ENCODE measurements at places on chromosomes 6 and 20.

GRCh38 chr6:41571021-41571780, 25.0 kb downstream of the FOXP4 start:
- no peak for DNase-seq

DNA sequence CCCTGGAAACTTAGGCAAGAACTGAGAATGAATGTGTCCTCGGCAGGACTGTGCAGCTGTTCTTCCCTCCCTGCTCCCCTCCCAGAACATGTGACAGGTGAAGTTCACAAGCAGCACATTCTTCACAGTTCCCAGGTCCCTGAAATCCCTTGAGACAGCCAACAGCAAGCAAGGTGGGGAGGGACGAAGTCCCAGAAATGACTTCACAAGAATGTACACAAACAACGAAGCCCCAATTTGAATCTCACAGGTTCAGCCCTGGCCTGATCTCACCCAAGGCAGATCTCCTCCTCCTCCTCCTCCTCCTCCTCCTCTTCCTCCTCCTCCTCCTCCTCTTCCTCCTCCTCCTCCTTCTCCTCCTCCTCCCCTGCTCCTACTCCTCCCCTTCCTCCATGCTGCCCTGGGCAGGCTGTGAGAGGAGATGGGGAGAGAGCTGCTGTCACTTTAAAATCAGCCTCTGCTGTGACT, 32.4 kb downstream of the WRNIP1 start:
- DNase-seq = no peak

- DNase-seq = no peak
These were observed 35.0 kb downstream of the TSPYL4 start for GRCh38 chr6:116218866-116219265.

GRCh38 chr6:126020305-126021050, 34.1 kb downstream of the TRMT11 start:
- no peak for DNase-seq

- no peak for DNase-seq
These were observed 72.6 kb downstream of the SHPRH start for GRCh38 chr6:145891565-145891964.

DNA sequence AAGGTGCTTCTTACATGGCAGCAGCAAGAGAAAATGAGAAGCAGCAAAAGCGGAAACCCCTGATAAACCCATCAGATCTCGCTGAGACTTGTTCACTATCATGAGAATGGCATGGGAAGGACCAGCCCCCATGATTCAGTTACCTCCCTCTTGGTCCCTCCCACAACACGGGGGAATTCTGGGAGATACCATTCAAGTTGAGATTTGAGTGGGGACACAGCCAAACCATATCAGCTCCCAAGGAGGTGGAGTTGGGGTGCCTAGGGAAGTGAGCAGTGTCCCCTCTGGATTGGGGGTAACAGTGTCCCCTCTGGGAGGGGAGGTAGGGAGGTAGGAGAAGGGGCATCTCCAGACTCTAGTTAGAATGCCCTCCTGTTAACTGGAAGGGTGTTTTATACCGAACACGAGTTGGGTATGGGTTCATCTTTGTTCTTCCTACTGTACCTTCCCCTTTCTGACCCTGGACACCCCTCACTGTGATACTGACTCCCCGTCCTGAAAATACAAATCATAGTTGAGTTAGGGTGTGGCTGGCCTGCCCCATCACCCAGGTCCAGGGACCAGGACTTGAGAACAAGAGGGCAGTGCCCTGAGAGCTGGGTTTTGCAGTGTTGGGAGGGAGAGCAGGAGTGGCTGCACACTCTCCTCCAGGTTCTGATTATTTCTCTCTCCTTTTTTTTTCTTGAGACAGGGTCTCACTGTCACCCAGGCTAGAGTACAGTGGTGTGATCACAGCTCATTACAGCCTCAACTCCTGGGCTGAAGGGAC, 62.0 kb downstream of the EFCAB8 start:
- DNase-seq = no peak

DNA sequence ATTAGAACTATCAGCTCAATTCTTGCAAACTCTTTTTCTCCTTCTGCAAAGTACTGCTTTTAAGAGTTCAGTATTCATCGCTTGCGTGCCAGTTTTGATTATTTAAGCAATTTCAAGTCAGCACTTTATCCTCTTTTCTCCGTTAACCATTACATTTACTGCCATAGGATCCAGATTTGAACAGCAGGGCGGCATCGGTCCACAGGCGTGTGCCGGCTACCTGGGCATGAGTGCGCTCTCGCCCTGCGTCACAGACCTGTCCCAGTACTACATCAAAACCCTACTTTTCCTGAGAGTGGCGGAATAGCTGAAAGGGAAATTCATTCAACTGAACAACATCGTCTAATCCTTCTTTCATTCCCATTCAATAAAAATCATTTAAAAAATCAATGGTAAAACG, 53.4 kb downstream of the MYLK4 start:
- no peak for DNase-seq

GRCh38 chr6:38279963-38280588, 359.7 kb downstream of the BTBD9 start:
- no peak for DNase-seq

GRCh38 chr6:102389994-102390393, 996.5 kb downstream of the GRIK2 start:
- DNase-seq = no peak

DNA sequence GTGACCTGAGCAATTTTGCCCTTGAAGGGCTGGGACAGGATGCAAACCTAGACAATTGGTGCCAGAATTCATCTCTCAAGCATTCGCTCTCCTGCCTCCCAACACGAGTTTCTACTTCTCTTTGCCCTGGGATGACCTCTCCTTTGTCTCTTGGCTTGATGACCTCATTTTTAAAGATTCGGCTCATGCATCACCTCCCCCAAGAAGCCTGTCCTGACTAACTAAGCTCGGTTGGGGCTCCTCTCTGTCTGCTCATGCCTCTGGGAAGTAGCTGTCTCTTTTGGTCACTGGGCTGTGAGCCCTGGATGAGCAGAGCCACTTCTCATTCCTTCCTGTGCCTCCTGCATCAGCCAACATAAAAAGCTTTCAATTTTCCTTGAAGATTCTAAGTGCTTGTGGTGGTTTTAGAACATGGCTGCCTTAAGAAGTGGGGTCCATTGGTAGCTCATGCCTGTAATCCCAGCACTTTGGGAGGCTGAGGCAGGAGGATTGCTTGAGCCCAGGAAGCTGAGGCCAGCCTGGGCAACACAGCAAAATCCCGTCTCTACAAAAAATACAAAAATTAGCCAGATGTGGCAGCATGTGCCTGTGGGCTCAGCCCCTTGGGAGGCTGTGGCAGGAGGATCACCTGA, 11.1 kb upstream of the TCF15 start:
- peak; percentile 10 for DNase-seq

- DNase-seq = peak; percentile 45
These were observed 160.5 kb upstream of the AGPAT4 start for GRCh38 chr6:161434350-161434749.

GRCh38 chr6:166940643-166941068, 15.7 kb downstream of the RNASET2 start:
- DNase-seq = peak; percentile 89

GRCh38 chr20:54305421-54305820, 97.5 kb downstream of the PFDN4 start:
- no peak for DNase-seq

DNA sequence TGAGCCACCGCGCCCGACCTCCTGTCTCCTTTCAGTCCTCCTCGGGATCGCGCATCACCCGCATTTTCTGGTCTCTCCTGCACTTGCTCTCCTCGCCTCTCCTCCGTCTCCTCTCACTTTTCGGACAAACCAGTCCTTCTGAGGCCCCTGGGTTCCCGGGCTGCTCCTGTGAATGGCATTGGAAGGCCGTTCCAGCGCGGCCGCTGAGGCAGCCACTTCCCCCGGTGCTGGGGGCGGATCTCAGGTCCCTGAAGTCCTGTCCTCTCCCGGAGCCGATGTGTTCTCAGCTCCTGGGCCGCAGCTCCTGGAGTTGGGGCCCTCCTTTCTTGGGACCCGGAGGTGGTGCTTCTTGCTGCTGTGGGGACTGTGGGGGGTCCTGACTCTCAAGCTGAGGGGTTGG, 803 bp downstream of the MICB start:
- DNase-seq = no peak

DNA sequence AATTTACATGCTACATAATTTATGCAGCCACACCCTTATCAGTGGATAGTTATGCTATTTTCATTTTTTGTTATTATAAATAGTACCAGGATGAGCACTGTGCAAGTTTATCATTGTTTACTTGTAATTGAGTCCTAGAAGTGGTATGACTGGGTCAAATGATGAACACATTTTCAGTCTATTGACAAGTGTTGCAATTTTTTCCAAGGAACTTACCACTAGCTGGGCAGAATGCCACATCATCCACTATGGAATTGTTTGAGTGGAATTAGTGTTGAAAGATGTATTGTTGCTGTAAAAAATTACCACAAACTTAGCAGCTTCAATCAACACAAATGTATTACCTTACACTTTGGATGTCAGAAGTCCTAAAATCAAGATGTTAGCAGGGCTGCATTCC, 38.1 kb upstream of the OPN5 start:
- DNase-seq = no peak

DNA sequence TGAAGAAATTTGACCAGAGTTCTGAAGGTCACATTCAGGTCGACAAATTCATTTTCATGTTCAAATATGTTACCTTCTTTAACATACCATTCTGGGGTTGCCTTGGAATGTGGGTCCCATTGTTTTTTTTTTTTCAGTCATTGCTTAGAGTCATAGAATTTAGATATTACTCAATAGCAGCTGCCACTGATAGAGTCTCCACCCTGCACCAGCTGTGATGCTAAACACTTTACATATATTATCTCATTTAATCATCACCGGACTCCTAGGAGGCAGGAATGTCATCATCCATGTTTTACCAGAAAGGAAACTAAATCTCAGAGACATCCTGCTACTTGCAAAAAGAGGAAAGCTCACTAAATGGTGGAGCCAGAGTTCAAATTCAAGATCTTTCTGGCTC, 204.7 kb downstream of the ESR1 start:
- DNase-seq = no peak

DNA sequence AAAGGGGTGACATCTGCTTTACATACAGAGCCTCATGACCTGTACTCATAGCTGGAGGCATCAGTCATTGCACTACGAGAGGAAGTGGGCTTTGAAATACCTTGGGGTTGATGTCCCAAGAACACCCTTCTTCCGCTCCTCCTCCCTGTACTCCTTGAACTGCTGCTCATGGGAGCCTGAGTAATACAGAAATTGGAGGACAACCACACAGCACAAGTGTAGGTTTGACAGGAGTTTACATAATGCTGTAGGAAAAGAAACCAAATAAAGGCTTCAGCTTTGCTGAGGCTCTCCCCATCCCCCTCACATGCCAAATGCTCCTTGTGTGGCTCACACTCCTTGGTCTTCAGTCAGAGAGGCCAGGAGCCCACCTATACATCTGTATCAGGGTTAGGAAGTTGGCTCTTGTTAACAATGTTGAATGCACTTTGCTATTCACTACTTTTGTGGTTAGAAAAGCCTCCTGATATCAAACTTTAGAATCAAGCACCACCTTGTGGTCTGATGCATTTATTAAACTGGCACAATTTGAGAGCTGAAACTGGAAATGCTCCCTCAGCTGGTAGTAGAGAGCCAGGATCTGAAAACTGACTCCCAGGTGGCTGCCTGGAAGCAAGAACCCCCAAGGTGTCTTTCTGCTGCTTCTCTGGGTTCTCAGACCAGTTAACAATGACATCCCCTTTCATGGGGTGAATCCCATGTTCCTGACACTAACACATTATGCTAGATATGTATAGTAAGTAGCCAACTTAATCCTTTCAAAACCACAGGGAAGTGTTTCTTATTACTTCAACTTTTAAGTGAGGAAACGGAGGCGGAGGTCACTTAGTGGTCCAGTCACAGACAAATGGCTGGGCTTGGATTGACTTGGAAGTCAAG, 56.2 kb upstream of the EDN1 start:
- peak; percentile 91 for DNase-seq

- DNase-seq = peak; percentile 58
These were observed 98.3 kb downstream of the ELOVL5 start for GRCh38 chr6:53250176-53251032.

DNA sequence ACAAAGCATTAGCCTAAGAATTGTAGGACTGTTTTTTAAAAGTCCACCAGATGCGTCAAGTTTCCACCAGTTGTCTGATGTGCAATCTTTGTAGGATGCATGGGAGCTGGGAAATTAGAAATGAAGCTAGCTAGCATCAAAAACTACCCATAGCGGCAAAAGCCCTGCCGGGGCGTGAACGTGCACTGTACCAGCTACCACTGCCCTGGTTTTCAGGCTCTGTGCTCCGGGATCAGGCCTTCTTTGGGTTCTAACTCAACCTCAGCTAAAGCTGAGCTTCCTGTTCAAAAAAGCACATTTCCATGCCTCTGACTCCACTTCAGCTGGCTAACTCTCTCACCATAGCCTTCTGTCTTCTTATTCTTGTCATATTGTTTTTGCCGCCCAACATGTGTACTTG, 26.9 kb upstream of the FUCA2 start:
- DNase-seq = no peak

GRCh38 chr6:80197474-80197873, 91.0 kb downstream of the BCKDHB start:
- peak; percentile 64 for DNase-seq

GRCh38 chr6:161411265-161411944, 137.5 kb upstream of the AGPAT4 start:
- DNase-seq = peak; percentile 71

- DNase-seq = no peak
These were observed 67.4 kb upstream of the SMIM28 start for GRCh38 chr6:138310294-138310693.

GRCh38 chr20:63016514-63017075, 9.8 kb upstream of the BHLHE23 start:
- no peak for DNase-seq

GRCh38 chr6:133184798-133185372, 56.3 kb upstream of the EYA4 start:
- DNase-seq = no peak

DNA sequence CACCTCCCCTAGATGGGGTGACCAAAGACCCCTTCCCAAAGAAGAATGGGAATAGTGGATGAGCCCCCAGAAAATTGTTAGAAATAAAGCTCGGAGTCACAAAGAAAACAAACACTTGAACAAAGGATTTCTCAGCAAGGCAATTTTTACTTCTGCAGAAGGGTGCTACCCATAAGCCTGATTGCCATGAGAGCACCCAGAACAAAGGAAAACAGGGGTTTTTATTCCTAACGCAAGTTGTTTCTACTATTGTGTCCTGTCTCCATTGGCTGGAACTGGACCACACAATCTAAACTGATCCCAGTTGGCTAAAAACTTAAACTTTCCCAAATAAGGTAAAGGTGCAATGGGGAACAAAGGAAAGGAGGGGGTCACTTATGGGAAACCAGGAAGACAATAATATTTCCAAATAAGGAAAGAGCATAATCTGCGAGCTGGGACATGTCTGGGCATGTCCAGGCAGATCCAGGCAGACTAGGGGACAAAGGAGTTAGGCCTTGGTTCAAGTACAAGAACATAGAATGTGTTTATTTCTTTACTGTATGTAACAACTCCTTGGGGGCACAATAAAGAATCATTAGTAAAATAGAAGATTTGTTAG, 20.0 kb downstream of the HLA-B start:
- no peak for DNase-seq

DNA sequence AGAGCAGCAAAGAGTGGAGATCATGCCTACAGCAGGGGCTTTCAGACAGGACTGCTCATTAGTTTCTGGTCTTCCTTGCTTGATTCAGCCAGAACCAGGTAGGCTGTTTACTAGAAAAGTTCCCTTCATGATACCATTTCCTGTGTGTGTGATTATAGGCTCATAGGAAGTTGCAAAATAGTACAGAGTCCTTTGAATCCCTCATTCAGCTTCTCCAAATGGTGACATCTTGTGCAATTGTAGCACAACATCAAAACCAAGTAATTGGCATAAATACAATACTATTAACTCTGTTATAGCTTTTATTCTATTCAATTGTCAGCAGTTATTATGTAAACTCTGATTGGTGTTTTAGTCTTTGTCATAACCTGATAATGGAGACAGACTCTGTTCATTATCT, 347.3 kb upstream of the CDH4 start:
- no peak for DNase-seq
